Urothelium cell line (cell line): ENCODE measurements at places on chromosomes 1 and 21.
A peak's percentile ranks its signal among the peaks of the same experiment; 100 is the strongest.

GRCh38 chr1:224747578-224747977, 131.5 kb downstream of the CNIH3 start:
- DNase-seq: peak; percentile 63

DNA sequence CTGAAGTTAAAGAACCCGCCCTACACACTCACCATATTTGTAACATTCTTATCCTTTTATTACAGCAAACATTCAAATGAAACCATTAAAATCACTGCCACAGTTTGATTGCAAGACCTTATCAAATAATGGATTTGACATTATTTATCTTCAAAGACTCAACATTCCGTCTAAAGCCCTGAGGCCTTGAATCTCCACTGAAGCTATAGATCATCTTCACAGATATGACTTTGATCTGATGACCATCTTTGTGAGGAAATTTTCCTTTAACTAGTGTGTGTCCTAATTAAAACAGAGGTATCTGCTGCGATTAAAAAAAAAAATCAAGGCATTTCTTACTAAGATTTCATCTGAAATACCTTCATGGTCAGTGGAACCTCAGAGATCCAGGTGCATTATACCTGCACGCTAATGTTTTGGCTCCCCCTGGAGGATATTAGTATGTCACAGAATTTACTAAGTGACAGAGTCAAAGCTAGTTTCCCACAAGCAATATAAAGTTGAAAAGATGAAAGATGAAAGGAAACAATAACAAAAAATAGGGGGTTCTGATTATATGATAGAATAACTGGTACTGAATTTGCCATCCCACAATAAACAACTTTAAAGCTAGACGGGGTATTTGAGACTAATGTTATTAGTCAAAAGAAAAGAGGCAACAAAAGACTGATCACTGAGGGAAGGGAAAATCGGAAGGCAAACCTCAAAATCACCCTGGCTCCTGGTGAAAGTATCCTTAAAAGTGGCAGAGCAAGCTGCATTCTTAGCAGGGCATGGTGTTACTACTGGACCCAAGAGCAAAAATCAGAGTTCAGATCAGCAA, 923.4 kb downstream of the NCAM2 start:
- peak; percentile 32 for DNase-seq

DNA sequence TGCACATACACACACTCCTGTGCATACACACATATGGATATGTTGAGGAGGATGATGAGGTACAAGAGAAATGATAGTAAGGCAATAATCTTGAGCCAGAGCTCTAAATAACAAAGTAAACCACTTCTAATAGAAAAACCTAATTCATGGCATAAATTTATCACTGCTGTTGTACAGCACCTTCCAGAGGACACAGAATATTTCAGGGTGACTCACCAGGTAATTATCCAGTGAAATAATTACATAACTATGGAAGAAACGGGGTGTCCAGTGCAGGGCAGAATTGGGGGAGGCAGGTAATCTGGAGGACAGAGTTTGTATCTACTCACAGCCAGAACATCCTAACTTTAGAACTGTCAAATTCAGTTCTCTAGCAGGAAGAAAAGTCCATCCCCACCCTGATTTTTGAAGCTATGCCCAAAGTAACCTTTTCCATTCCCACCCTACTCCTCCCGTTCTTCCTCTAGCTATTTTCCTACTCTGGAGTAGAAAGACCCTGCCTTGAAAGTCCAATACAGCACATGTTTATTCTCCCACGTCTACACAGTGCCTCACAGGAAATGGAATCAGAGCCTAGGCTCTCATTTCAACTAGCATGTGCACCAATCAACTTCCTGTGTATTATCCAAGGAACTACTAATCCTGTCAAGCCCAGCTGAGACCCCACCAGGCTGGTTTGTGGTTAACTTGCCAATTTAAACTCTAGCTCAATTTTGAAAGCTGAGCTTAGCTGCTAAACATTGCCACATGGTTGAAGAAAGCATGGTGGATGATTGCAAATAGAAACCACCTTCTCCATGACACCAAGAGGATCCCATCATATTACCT, 96.6 kb downstream of the PTPN14 start:
- peak; percentile 33 for DNase-seq

- no peak for DNase-seq
Measured at GRCh38 chr1:200039849-200040474, 12.5 kb downstream of the NR5A2 start.

- no peak for DNase-seq
Measured at GRCh38 chr21:35404247-35404646, 355.1 kb upstream of the RUNX1 start.

GRCh38 chr21:33840771-33841170, 74.8 kb downstream of the ATP5PO start:
- no peak for DNase-seq

GRCh38 chr21:37060296-37060695, 12.6 kb downstream of the PIGP start:
- peak; percentile 67 for DNase-seq

DNA sequence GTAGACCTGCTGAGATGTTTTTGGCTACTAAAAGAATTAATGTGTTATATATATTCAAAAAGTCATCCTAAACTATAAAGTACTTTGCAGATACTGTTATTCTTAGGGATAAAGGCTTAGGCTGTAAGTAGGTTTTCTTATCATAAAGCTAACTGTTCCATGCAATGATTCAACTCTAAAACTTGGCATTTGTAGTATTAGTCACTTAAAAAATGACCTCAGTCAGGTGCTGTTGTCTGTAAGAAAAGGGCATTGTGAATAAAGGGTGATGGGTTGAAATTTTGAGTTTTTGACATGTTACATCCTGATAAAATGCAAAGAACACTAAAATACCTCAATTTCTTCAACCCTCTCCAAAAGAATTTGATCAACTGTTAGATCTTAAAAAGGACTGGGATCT, 32.9 kb downstream of the ADCY10 start:
- no peak for DNase-seq

- no peak for DNase-seq
Measured at GRCh38 chr1:43596579-43596978, 53.4 kb upstream of the KDM4A start.

DNA sequence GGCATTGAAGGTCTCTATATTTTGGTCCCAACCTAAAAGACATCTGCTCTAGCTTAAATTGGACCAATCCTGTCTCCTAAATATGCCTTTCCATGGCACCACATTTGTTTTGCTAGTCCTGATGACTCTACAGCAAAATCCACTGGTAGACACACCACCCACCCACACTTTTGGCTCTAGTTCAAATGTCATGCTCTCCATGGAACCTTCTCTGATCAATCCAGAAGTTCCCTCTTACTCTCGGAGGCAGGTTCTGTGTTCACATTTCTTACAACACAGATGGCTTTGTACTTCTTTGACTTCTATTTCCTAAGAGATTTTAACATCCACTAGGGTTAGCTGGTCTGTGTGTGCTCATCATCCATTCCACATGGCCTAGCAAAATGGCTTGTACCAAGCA, 151.3 kb downstream of the APP start:
- DNase-seq: no peak

DNA sequence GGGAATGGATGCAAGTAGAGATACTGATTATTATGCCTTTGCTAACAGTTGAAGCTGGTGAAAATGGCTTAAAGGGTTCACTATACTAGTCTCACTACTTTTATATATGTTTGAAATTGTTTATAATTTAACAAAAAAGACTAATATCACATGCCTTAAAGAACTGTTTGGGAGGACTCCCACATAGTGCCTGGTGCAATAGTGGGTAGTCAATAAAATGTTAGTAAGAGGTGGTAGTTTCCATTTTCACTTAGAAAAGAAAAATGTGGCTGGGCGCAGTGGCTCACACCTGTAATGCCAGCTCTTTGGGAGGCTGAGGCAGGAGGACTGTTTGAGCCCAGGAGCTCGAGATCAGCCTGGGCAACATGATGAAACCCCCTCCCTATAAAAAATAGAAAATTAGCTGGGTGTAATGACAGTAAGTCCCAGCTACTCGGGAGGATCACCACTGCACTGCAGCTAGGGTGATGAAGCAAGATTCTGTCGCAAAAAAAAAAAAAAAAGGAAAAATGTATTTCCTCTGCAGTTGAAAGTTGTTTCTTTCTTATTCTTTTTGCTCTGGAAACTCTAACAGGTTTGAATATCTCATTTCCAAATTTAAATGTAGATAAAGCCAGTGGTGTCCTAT, 24.5 kb downstream of the C21orf91 start:
- DNase-seq: no peak

- no peak for DNase-seq
Measured at GRCh38 chr1:39344394-39345154, 140.1 kb downstream of the MACF1 start.

- no peak for DNase-seq
Measured at GRCh38 chr1:4430406-4431365, 223.7 kb upstream of the AJAP1 start.
